ENCODE measurements at places on chromosomes 13 and 19. TPM values are rescaled to one million over a fixed set of nuclear protein-coding genes. Genes with fewer than 3 reads are reported as not detected.

DNA sequence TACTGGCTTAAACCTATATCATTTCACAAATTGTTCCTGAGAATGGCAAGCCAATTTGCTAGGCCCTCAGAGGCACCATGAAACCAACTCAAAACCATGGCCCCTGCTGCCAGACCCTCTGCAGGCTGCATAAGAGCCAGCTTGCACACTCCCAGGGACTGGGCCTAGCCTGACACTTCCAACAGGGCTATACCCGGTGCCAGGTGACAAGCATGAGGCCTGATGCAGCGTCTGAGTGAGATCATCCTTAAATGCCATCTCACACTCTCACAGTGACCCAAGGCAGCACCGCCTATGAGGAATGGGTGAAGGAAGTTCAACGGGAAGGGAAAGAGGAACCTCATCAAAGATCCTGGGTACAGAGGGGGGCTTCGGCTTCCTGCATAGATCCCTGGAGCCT is 65.6 kb downstream of the C13orf42 start:
- no peak for DNase-seq

Gene ILF3
- total RNA-seq = 431 TPM

DNA sequence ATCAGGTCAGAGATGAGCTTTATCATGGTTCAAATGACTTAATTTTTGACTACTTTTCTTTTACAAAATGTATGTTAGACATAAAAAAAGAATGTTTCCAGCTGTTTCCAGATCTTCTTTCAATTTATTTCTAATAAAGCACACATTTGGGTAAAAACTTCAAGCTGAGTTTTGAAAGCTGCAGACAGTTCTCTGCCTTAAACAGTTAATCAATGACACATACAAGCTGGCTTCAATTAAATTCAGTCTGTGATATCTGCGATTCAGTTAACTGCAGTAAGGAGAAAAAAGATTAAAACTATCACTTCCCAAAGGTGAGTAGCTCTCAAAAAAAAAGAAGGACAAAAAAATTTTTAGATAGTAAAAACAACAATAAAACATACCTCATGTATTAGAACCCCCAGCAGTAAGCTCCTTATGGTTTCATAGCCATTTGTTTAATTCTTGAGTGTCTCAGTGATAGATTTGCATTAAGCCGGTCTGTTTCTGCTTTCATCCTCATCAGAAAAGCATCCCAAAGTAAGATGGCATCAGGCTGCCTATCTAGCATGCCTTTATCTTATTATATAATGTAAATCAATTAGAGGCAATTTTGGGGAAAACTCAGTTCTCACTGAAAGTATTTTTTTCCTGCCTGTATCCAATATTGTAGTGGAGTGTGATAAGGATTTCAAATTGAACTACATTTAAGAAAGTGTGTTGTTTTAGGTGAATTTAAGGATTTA is 81.8 kb upstream of the STARD13 start:
- no peak for DNase-seq

Gene CALR3
- total RNA-seq = not detected

Gene KLK6
- not detected for total RNA-seq

- peak; percentile 35 for DNase-seq
These were observed 71.8 kb downstream of the SPACA7 start for GRCh38 chr13:112447761-112448603.

DNA sequence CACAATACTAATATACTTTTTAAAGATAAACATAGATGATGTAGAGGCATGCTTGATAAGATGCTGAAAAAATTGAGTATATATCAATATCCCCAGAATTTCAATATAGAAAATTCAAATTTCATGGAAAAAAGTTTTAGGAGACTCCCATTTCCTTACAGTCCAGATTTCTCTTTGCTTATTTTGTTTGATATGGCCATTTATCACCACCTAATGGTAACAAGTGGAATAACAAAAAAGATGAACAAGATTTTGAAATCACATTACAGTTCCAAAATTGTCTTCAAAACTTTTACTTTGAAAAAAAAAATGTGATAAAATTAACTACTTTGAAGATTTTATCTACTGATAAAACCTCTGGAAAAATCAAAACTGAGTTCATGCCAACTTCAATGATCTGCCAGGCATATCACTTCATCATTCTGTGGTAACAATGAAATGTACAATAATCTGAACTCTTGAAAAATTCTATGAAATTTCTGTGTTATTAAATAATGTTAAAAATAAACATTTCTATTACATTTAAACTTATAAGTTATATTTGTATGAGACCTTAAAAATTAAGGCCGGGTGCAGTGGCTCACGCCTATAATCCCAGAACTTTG is 17.5 kb downstream of the MIPEP start:
- no peak for DNase-seq

GRCh38 chr19:51535535-51535934 is 4.1 kb upstream of the SIGLEC6 start:
- DNase-seq = no peak
